Thyroid gland (tissue), 4 donors: ENCODE measurements at places on chromosomes 7 and 10. TPM values are rescaled to one million over a fixed set of nuclear protein-coding genes. Genes with fewer than 3 reads are reported as not detected.
A peak's percentile ranks its signal among the peaks of the same experiment; 100 is the strongest.

DNA sequence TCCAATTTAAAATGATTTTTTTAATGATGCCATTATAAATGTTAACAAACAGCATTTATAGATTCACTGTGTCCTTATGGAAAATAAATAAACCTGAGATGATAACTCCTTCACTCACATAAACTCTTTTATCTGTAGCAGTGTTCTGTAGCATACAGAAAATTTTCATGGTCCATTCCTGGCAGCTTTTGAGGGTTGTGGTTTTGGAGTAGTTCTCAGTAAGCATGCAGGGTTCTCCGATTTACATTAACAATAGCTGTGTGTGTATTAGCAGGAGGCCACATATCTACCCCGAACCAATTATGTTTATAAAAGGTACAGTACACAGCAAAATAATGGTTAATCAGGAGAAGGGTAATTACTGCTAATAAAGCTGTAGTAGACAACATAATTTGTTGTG is 162.7 kb downstream of the CDCA7L start:
- H3K36me3 ChIP-seq, result no peaks in the 10 kb centered on the region
- no peaks in the 10 kb centered on the region for H3K4me1 ChIP-seq
- no peak for DNase-seq
- no peaks in the 10 kb centered on the region for H3K27me3 ChIP-seq
- no peak overlapping the region for H3K27ac ChIP-seq

DNA sequence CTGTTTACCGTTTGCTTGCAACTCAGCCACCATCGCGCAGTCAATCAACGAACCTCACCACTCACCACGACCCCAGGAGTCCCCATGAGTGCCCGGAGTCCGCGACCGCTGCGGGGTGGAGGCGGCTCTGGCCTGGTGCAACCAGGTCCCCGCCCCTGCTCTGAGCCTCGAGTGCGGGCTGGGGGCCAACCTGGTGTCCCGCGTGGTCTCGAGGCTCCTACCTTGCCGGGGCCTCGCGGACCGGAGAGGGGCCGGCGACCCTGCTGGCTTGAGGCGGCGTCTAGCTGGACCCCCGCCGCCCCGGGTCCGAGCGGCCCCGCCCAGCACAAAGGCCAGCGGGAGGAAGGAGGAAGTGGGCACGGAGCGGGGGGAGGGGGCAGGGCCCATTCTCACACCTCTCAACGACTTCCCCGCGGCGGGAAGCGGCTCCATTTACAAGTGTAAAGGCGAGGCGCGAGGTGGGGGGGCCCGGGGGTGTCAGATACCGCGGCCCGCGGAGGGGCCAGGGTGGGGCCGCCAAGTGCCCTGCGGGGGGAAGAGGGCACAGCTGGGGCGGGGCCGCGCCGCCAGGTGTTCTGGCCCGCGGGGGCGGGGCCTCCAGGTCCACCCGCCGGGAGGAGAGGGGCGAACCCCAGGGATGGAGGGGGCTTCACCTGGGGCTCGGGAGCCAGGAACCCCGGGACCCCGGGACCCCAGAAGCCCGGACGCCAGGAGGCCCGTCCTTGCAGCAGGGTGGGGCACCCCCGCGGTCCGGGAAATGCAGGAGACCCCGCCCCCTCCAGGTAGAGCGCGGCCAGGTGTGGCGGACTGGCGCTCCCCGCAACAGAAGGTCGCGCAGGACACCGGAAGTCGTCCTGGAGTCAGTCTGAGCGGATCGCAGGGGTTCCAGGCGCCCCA is 8.6 kb downstream of the CTBP2 start:
- H3K4me3 ChIP-seq, result peak overlapping the region; percentile 27
- no peaks in the 10 kb centered on the region for H3K27me3 ChIP-seq
- H3K4me1 ChIP-seq, result peaks cover 92% of the 10 kb centered on the region
- H3K27ac ChIP-seq, result peak overlapping the region; percentile 99
- no peaks in the 10 kb centered on the region for H3K36me3 ChIP-seq

GRCh38 chr7:130127821-130128317 is 57.5 kb downstream of the KLHDC10 start:
- H3K36me3 ChIP-seq, result peaks cover 26% of the 10 kb centered on the region
- H3K27me3 ChIP-seq, result no peaks in the 10 kb centered on the region
- H3K4me3 ChIP-seq, result no peak overlapping the region
- no peak for DNase-seq
- no peak overlapping the region for H3K27ac ChIP-seq
- peaks cover 9% of the 10 kb centered on the region for H3K4me1 ChIP-seq

- no peaks in the 10 kb centered on the region for H3K36me3 ChIP-seq
- no peak overlapping the region for H3K27ac ChIP-seq
- DNase-seq, result no peak
- no peak overlapping the region for H3K4me3 ChIP-seq
- H3K4me1 ChIP-seq, result peaks cover 6% of the 10 kb centered on the region
- no peaks in the 10 kb centered on the region for H3K27me3 ChIP-seq
These were observed 8.3 kb downstream of the SLC37A3 start for GRCh38 chr7:140390034-140390433.

Gene CHCHD1
- total RNA-seq, result 57.3 TPM

Gene RNF32
- total RNA-seq, result 3.1 TPM

Gene HIP1
- total RNA-seq, result 39.6 TPM

Gene SCIN
- 1.3 TPM for total RNA-seq
